ENCODE measurements at places on chromosomes 13 and 19.
A peak's percentile ranks its signal among the peaks of the same experiment; 100 is the strongest.

DNA sequence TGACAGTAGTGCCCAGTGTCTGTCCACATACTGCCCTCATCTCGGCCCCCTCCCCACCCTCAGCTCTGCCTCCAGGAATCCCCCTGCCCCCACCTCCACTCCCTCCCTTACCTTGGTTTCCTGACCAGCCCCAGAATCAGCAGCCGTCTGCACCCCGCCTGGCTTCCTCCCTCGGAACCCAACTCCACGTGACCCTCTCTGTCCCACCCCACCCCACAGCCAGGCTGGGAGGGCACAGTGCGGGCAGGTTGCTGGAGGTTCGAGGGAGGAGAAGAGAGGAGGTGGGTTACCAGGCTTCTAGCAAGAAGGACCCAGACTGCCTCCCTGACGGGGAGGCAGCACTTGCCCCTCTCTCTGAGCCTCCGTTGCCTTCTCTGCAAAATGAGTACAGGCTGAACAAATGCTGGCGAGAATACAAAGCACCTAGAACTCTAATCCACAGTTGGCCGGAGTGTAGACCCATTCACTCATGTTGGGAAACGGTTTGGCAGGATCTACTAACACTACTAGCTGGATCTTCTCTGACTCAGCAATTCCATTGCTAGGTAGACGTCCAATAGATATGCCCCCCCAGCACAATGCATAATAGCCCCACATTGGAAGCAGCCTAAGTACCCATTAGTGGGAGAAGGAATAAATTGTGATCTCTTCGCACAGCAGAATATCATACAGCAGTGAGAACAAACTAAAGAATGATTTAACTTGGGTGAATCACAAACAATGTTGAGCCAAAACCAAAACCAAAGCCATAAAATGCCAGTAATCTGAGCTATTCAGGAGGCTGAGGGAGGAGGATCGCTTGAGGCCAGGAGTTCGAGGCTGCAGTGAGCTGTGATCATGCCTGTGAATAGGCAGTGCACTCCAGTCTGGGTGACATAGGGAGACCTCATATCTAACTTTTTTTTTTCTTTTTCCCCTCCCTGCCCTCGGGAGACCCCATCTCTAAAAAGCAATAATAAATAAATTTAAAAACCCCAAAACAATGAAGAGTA is at the start of gene RASAL3:
Gene RASAL3, minus strand, starts transcription at position 151 of the 992 bp plus-strand sequence. CDS start 186 bp downstream, outside the sequence.
- DNase-seq = peak; percentile 85

DNA sequence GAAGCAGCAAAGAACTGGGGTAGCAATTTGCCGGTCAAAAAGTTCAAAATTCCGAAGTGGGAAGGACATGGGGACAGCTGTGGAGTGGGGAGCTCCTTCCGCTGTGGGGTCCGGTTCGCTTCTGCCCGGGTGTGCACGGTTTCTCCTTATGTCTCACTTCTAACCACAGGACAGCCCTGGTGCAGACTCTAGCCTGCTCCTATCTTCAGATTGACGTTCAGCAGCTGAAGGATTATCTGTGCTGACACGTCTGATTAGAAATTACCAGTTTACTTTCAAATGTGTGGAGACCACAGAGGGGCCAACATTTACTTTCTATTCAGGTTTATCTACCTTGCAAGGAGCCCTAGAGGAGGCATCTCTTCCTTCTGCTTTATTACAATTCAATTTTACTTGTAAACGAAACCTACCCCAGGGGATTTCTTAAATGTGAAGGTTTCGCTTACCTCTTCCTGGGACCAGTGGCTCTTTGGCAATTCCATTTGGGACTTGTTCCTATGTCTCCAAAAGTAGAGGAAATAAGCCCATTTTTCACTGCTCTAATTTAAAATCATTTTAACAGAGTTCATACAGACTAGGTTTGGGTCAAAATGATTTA is 27.3 kb downstream of the LHFPL6 start:
- no peak for DNase-seq

GRCh38 chr19:20103091-20103740 is 25.4 kb downstream of the ZNF90 start:
- DNase-seq = no peak

GRCh38 chr13:64007339-64007738 is 2591.7 kb upstream of the PCDH20 start:
- DNase-seq = no peak

DNA sequence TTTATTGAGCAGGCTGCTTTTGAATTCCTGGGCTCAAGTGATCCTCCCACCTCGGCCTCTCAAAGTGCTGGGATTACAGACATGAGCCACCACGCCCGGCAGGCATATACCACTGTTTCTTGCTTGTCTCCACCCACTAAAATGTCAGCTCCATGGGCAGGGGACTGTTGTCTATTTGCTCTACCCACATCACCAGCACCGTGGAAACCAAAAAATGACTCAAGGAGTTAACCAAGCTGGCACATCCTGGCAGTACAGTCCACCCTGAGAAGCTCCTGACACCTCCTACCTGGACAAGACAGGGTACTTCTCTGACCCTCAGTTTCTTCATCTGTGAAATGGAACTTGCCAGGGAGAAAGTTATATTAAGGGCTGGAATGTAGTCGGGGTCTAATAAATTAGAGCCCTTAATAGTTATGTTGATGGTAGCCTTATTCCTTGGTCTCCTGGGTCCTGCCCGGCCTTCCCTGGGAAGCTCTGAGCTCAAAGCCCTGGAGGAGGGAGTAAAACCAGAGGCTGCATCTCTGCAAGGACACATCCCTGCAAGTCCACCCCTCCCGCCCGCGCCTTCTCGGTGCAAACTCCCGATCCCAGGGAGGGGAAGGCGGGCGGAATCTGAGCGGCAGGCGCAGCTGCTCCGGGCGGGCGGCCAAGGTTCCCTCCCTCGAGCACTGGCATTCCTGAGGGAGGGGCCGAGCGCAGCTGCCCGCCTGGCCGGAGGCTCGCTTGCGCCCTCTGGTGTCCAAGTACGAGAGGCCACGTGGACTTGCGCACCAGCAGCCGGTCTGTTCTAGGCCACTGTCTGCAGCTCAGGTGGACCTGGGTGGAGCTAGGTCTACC is 14.1 kb downstream of the RDH8 start:
- DNase-seq = peak; percentile 60

DNA sequence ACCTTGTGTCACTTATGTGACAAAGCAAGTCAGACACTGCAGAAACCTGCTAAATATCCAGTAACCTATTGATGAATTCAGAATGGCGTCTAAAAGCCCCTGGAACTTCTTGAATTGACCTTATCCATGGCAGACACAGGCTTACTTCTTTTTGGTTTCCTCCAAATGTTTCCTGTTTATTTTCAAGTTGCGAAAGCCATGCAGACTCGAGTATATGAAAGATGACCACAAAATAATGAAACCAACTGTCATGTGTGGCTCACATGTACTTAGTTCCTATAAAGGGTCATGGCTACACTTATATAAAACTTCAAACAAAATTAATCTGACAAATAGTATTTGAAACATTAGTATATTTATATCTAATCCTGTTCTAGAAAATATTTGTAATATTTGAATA is 113.1 kb upstream of the FNDC3A start:
- peak; percentile 83 for DNase-seq

GRCh38 chr13:97743938-97744337 is 209.5 kb upstream of the IPO5 start:
- no peak for DNase-seq

- DNase-seq = no peak
These were observed 17.5 kb upstream of the HS6ST3 start for GRCh38 chr13:96072392-96072791.

GRCh38 chr13:40589285-40590109 is 76.9 kb downstream of the FOXO1 start:
- DNase-seq = peak; percentile 73

DNA sequence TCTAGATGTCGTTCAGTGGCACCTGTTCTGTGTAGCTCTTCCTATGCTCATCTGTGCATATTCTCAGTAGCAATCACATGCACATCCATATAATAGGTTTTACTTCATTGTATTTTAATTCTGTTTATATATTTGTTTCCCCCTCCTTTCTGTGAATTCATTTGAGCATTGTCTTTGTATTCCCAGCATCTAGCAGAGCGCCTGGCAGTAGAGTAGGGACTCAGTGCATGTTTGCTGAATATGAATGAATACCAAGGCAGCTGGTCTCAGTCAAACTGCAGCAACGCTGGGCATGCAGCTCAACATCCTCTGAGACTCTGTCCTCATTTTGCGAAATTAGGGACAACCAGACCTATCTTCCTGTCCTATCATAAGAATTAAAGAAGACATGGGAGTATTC is 330.1 kb downstream of the SPRY2 start:
- DNase-seq = no peak

DNA sequence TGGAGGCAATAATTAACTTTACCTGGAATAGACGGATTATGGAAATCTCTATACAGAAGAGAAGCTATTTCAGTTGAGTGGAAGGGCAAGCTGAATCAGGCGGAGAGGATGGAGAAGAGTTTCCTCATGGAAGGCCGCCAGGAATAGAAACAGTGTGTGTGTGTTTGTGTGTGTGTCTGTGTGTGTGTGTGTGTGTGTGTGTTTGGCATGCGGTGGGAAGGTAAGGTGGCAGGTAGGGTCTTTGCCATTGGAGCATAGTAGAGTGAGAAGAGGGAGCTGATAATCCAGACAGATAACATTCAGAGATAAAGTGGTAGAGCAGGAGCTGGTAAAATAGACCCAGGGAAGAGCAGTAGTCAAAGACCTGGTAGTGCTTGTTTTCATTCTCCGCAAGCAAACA is 9.2 kb upstream of the HS6ST3 start:
- no peak for DNase-seq

DNA sequence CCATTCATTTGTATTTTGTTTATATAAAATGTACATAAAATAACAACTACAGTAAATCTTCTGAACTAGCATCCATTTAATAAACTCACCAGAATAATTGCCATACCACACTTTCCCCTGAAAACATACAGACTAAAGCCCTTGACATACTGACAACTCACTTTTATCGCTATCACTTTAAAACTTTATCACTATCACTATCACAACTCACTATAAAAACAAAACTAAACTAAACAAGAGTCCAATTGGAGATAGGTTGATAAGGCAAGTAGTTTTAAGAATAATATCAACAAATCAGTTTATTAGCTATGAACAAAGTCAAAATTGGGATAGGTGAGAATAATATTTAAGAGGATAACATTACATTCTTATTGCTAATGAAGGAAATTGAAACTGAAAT is 108.9 kb downstream of the SLITRK6 start:
- DNase-seq = no peak

GRCh38 chr13:113353254-113353653 is 10.7 kb downstream of the GRTP1 start:
- no peak for DNase-seq

GRCh38 chr19:21910318-21910717 is 74.3 kb upstream of the ZNF43 start:
- no peak for DNase-seq

DNA sequence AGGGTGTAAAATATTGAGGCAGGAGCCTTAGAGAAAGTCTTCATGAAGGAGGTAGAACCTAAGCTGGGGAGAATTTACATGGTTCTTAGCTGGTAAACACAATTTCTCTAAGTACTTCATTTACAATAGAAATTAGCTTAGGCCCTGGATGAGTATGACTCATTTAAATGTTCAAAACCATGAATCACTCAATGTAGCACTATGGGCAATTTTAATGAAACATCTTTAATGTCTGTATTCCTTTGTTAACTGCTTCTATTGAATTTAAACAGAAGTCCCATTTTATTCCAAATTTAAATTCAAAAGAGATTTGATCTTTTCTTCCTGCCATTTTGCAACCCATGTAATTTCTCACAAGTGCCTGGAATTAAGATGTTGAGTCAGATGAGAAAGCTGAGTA is 252.1 kb downstream of the RFC3 start:
- no peak for DNase-seq

DNA sequence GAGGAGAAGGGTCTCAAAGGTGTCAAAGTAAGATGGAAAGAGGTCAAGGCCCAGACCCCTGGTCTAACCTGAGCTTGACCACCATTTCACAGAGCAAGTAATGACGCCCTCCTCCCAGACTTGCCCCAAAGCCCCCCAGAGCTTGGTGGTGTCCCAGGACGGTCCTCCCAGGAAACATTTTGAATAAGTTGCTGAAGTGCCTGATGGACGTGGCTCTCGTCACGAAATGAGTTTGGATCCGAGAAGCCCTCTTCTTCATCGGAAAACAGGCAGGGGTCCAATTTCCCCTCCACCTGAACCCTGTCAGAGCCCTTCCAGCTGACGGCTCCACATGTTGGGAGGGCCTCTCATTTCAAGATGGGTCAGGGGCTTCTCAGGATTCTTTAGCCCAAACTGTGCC is 54.5 kb upstream of the TPM4 start:
- no peak for DNase-seq

- no peak for DNase-seq
These were observed 99.2 kb downstream of the GADD45B start for GRCh38 chr19:2574971-2575630.

DNA sequence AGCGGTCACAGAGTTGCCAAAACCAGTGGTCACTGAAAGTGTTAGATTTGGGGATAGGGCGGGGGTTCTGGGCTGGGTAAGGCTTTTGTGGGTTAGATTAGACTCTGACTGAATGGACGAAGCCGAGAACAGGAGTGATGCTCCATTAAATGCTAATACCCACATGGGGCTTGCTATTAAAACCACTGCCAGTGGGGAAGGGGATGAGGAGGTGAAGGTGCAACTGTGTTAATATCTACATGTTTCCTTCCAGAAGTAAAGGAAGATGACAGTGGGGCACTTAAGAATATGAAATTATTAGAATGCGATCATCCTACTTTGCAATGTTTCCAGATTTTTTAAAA is 573 bp upstream of the ZNF614 start:
- no peak for DNase-seq

- no peak for DNase-seq
These were observed 53.8 kb downstream of the F2RL3 start for GRCh38 chr19:16942583-16942982.

DNA sequence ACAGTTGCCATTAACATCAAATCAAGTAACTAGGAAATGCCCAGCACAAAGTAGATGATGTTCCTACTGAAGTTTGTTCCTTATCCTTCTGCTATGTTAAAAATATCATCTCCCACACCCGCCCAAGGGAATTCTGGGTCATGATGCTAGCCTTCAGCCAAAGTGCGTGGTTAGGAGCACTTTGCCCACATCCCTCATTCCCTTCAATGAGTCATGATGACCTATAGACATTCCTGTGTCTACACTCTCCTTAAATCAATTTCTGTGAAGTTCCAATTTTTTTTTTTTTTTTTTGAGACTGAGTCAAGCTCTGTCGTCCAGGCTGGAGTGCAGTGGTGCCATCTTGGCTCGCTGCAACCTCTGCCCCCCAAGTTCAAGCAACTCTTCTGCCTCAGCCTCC is 17.0 kb downstream of the RXFP2 start:
- no peak for DNase-seq

- DNase-seq = no peak
These were observed 605.7 kb downstream of the FGF9 start for GRCh38 chr13:22276616-22277015.

DNA sequence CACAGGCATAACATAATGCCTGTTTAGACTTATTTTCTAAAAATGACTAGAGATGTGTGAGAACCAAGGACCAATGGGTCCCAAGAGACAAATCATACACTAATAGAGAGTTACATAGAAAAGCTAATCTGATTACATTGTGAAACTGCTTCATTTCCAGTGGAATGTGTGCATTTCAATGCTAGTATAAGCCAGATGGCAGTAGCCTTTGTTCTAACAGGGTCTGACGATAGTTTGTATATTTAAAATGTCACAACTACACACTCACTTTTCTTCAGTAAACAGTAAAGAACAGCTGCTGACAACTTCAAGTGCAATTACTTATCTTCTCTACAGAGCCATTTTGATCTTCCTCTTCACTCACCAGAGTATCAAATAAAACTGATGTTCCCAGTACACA is 4.3 kb upstream of the SLITRK5 start:
- no peak for DNase-seq

All from Kasumi-1 (cell line).